ENCODE measurements at places on chromosomes 4 and X. TPM values are rescaled to one million over a fixed set of nuclear protein-coding genes. Genes with fewer than 3 reads are reported as not detected.
A peak's percentile ranks its signal among the peaks of the same experiment; 100 is the strongest.

- DNase-seq, result no peak
- no peaks in the 10 kb centered on the region for H3K27me3 ChIP-seq
- no peak overlapping the region for H3K27ac ChIP-seq
- H3K36me3 ChIP-seq, result no peaks in the 10 kb centered on the region
- no peak overlapping the region for H3K4me3 ChIP-seq
These were observed 73.0 kb upstream of the NR3C2 start for GRCh38 chr4:148515248-148515647.

DNA sequence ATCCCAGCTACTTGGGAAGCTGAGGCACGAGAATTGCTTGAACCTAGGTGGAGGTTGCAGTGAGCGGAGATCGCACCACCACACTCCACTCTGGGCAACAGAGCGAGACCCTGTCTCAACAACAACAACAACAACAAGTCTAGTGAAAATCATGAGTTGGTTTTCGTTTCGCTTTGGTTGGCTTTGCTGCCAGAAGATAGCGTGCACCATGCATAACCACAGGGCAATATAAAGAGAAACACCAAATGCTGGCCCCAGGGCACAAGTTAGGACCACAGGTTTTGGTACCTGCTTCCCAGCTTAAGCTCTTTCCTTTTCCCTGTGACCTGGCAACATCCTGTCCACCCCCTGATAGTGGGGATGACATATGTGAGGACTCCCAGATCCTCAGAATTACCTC is 21.5 kb upstream of the HMGB3 start:
- H3K4me1 ChIP-seq, result no peaks in the 10 kb centered on the region
- H3K27me3 ChIP-seq, result no peaks in the 10 kb centered on the region
- DNase-seq, result no peak
- H3K4me3 ChIP-seq, result no peak overlapping the region
- H3K36me3 ChIP-seq, result no peaks in the 10 kb centered on the region
- no peak overlapping the region for H3K27ac ChIP-seq

DNA sequence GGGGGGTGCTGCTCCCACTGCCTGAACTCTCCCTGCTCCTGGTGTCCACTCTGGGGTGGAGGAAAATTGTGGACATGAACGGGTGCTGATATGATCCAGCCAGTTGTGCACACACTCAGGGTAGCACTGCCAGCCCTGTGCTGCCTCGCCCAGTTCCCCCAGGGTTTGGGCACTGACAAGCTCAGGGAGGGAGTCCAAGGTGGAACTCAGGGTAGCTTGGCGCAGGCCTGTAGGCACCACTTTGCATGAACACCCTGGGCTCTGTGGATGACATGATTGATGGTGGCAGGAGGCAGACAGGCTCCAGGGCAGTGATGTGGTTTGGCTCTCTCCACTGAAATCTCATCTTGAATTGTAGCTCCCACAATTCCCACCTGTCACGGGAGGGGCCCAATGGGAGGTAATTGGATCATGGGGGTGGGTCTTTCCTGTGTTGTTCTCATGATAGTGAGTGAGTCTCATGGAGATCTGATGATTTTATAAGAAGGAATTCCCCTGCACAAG is 572.0 kb upstream of the PABPC4L start:
- no peaks in the 10 kb centered on the region for H3K27me3 ChIP-seq
- H3K27ac ChIP-seq, result no peak overlapping the region
- H3K4me1 ChIP-seq, result no peaks in the 10 kb centered on the region
- no peaks in the 10 kb centered on the region for H3K36me3 ChIP-seq
- H3K4me3 ChIP-seq, result no peak overlapping the region

- peak; percentile 1 for DNase-seq
- no peaks in the 10 kb centered on the region for H3K4me1 ChIP-seq
- no peaks in the 10 kb centered on the region for H3K27me3 ChIP-seq
- no peaks in the 10 kb centered on the region for H3K36me3 ChIP-seq
- H3K27ac ChIP-seq, result no peak overlapping the region
These were observed 201.6 kb downstream of the STIM2 start for GRCh38 chr4:27062256-27062655.

DNA sequence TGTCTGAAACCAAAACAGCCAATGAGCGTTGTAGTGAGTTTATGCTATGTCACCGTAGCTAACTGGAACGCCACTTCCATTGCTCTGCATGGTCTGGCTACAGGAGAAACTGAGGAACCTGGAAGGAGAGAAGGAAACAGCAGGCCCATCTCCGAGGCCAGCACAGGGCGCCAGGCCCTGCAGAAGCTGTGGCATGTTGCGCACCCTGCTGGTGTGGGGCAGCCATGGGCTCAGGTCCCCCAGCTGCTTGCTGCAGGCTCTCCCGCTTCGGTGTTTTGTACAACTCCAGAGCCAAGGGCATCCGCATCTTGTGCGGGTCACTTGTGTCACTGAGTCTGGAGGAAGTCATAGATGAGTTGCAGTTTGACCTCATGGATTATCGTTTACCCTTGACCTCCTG is 89.2 kb downstream of the AFAP1 start:
- no peaks in the 10 kb centered on the region for H3K27me3 ChIP-seq
- H3K4me3 ChIP-seq, result no peak overlapping the region
- no peak for DNase-seq
- no peaks in the 10 kb centered on the region for H3K4me1 ChIP-seq
- no peaks in the 10 kb centered on the region for H3K36me3 ChIP-seq
- H3K27ac ChIP-seq, result no peak overlapping the region

DNA sequence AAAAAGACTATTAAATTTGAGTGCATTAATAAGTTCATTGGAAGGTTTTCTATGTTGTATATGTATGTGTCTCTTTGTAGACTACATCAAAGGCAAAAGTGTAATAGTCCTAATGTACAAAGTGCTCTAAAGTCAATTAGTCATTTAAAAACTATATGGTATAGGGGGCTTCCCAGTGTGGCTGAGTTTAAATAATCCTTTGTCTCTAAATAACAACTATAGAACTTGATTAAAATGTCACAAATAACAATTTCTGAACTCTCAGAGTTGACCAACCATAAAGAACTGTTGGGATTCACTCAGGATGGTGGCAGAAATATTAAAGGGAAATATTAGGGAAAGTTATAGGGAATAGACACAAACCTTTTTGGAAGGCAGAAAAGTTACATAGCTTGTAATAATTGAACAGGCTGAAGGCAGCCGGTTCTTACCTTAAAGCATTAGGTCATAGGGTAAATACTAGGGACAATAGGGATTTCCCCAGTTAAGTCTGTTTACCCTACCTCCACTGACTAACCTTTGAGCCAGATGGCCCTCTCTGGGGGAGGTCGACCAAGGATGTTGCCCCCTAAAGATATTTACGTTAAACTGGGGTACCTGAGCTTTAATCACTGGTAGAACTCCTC is 1054.2 kb downstream of the ARAP2 start:
- H3K27ac ChIP-seq, result no peak overlapping the region
- DNase-seq, result no peak
- no peaks in the 10 kb centered on the region for H3K4me1 ChIP-seq
- H3K4me3 ChIP-seq, result no peak overlapping the region

Gene IL15
- total RNA-seq, result 2.7 TPM

Measured in colonic mucosa (tissue), 4 donors.